ENCODE measurements at places on chromosomes 7 and 10.

DNA sequence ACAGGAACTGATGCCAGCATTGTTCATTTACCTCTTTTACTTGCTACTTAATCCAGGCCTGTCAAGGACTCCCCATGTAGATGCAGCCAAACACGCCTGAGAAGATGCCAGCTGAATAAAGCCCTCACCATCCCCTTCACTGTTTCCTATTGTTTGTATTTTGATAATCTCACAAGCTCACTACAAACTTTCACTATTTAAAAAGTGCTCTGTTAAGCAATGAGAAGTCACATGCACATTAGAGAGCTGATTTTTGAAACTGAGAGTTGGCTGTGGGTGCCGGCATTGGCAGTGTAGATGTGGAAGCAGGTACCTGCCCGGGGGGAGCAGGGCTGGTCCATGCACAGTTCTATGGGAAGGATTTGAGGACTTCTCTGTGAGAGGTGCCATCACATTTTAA is 169.8 kb upstream of the GRB10 start:
- no peak for DNase-seq

GRCh38 chr10:458421-458851 is 231.0 kb downstream of the DIP2C start:
- DNase-seq: no peak

- no peak for DNase-seq
Measured at GRCh38 chr7:155653803-155654202, 9.3 kb downstream of the RBM33 start.

DNA sequence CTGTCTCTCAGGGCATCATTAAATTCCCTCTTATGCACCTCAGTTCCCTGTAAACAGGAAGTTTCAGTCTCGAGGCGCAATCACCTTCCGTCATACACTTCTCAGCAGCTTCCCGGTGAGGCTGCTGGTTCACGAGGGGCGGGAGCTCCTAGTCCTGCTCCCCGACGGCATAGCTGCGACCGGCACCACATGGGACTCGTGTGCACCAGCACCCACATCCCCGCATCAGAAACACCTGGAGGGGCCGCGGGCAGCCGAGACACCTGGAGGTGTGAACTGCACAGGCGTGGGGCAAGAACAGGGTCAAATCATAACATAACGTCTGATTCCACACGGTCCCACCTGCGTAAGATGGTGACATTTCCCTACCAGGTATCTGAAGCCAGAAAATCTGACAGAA is 52.7 kb downstream of the DIP2C start:
- no peak for DNase-seq

All from A673 (cell line).